T-helper 22 cell (primary cell): ENCODE measurements at places on chromosomes 4 and X.

GRCh38 chr4:10276152-10276551 is 159.6 kb upstream of the WDR1 start:
- no peak for DNase-seq

- no peak for DNase-seq
Measured at GRCh38 chrX:154738011-154738738, 12.7 kb downstream of the GAB3 start.

DNA sequence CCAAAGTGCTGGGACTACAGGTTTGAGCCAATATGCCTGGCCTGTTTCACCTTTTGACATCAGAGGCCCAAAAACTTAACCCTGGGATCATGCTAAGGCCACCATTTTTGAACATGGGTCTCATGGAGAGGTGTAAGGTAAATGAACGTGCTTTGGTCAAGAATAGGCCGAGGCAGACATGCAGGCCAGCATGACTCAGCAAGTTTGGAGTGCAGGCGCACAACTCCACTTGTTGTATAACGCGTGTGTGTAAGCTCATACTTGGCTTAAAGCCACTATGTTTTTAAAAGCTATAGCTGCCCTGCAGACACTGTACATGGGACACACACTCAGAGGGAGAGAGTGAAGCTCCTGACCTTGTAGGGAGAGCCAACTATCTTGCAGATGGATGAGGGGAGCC is 43.8 kb upstream of the HPSE start:
- no peak for DNase-seq

GRCh38 chr4:81499840-81500239 is 28.1 kb upstream of the RASGEF1B start:
- no peak for DNase-seq

- no peak for DNase-seq
Measured at GRCh38 chr4:71550220-71551165, 211.7 kb downstream of the SLC4A4 start.

DNA sequence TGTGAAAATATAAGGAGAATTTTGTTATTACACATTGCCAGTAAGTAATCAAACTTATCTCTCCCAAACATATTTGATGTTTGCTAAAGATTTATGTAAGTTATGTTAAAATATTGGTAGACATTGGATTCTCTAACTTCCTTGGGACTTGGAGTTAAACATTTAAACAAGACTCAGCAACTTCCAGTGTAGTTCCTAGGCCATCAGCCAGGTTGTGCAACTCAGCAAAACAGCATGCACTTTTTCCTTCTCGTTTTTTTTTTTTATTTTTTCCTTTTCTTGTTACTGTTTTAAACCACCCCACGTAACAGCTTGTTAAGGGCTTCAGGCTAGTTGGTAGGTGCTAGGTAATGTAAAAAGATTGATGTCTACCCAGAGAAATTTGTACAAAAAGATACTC is 510.4 kb downstream of the ANKRD50 start:
- no peak for DNase-seq

GRCh38 chr4:135508006-135508714 is 1306.6 kb upstream of the PABPC4L start:
- no peak for DNase-seq

DNA sequence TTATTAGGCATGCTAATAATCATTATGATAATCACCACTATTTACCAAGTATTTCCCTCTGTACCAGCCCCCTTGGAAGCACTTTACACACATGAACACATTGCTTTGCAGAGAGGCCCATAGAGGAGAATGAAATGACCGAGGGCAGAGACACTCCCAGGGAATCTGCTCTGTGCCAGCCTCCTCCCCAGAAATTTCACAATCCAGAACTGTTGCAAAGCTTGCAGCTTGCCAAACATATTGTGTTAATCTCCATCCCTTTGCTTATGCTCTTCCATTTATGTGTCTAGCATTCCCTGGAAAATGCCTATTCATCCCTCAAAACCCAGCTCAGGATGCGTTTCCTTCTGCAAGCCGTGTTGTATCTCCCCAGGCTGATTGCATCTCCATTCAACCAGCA is 37.8 kb downstream of the CYTL1 start:
- DNase-seq = no peak

GRCh38 chr4:156970501-156971164 is 966 bp downstream of the PDGFC start:
- DNase-seq = no peak

GRCh38 chrX:33434256-33435092 is 223.1 kb upstream of the DMD start:
- DNase-seq = no peak

DNA sequence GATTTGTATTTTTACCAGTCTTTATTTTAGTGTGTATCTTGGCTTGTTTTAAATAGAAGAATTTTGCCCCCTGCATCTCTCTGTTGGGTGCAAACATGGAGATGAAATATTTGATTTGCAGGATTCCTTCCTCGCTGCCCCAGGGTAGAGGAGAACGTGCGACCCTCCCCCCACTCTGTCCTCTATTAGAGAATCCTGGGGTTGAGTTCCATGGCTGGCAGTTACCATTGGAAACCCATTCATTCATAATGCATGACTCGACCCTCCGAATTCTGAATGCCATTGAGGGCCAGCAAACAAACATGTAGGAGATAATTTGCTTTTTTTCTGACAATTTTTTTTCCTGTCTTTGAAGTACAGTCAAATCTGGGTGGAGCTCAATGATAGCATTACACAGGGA is 53.7 kb downstream of the TRIM2 start:
- no peak for DNase-seq

DNA sequence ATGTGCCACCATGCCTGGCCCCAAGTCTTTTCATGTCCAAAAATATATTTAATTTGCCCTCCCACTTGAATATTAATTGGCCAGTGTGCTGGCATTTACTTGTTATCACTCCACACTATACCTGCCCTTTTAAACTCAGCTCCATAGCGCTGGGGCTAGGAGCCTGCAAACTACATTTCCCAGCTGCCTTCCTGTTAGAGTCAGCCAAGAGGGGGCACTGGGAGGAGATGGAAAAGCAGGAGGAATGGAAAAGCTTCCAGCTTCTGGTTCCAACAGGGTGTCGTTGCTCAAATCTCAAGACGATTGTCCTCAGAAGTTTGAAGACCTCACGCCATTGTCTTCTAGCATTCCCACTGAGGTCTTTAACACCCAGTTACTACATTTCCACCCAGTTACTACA is 315.5 kb downstream of the BCOR start:
- no peak for DNase-seq

DNA sequence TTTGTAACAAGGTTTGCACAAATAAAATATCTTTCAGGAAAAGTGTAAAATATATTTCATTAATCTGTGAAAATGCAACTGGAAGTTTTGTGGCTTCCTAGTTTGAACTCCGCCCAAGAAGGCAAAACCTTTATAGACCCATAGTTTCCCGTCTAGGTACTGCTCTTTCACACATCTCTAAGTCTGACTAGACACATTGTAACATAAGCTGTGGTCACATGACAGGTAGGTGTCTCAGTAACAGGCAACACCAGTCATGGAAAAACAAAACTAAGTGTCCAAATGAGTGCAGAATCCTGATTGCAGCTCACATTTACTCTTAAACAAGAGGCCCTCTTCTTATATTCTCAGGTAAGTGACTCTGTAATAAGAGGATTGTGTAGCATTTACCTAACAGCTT is 55.6 kb downstream of the SNCA start:
- no peak for DNase-seq

DNA sequence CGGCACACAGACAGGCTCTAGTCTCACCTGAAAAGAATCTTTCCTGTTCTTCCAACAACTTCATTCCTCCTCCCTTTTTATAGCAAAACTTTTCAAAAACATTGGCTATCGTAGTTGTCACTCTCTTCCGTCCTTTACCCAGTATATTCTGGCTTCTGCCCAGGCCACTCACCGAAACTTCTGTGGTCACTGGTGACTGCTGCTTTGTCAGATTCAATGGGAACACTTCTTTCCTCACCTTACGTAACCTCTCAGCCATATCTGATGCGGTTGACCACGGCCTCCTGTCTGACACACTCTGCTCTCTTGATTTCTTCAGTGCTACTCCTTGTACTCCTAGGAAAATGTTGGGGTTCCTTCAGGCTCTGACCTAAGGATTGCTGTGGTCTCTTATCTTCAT is 9.2 kb upstream of the RNF150 start:
- DNase-seq = no peak

DNA sequence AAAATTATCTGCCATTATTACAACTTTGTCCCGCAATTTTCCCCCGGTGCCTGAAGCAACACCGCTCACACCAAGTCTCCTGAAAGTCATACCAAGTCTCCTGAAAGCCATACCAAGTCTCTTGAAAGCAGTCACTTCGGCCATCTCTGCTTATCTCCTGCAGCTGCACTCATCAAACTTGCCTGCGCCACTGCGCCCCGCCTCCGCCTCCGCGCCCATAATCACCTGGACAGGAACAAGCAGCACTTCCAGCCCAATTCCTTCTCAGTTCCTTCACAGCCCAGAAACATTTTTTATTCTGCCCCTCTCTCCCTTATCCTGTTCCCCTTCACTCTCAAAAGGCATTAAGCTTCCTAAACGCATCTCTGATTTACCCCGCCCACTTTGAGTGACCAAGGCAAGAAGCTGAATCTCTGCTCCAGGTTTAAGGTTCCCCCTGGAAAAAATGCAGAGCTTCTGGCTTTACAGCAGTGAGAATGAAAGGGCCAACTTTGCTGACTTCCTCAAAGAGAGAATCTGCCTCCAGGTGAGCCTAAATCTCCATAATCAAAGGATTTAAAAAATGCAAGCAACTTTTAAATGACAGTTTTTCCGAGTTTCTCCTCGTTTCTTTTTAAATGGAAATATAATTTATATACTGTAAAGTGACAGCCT is 7.7 kb downstream of the GPR50 start:
- DNase-seq = no peak

DNA sequence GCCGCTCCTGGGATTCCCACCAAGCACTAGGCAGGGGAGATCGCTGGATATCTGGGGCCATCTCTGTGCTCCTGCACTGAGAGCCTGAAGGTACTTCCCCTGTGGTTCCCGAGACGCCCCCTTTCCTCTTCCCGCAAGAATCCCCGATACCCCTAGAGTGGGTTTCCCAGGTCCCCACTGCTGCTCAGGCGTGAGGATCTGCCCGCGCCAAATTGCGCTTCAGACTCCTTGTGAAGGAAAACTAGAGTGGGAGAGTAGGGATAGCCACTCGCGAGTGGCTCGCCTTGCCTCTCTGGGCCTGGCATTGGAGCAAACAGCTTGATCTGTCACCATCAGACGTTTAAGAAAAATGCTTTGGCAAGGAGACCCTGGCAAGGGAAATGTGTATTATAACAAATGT is 1.5 kb downstream of the IL1RAPL2 start:
- DNase-seq = no peak

GRCh38 chrX:37998586-37999262 is 7.6 kb upstream of the SYTL5 start:
- DNase-seq = no peak

GRCh38 chr4:8289956-8290700 is 20.6 kb downstream of the HTRA3 start:
- no peak for DNase-seq

DNA sequence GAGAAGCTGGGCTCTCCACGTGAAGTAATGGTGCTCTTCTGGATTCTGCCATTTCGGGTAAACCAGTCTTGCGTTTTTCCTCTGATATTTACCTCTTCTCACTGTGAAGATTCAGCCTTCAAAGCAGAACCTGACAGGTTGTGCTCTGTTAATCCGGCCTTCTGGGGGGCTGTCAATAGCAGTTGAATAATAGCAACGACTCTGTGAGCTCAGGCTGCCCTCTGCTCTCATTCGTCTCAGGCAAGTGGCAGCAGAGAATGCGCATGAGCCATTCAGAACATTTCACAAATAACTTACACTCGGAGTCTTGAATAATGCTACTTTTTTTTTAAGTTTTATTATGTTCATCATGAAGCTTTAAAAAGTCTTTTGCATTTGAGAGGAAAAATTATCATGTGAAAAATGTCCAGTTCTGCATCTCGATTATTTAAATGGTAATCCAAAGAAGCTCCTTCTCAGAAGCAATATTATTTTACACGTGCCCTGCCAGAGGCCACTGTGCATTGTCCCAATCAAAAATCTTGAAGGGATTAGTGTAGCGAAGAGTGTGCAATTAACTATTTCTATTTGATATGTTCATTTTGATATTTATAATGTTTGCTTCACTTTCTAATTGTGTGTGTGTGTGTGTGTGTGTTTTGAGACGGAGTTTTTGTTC is 354.2 kb upstream of the FAT1 start:
- DNase-seq = no peak

DNA sequence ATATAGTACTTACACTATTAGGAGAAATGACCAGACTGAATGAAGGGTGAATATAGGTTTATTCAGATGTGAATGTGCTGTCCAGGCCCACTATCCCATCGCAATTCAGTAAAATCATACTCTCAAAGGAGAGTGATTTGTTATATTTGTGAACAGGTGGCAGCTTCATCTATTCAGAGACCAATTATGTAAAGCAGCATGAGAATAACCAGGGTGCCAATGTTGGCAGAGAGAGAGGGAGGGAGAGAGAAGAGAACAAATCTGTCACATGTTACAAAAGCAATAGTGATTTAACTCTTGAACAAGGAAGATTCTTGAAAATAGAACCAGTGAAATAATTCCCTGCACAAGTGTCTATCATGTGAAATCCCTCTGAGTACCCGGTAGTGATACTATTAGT is 38.9 kb upstream of the TLL1 start:
- DNase-seq = no peak

DNA sequence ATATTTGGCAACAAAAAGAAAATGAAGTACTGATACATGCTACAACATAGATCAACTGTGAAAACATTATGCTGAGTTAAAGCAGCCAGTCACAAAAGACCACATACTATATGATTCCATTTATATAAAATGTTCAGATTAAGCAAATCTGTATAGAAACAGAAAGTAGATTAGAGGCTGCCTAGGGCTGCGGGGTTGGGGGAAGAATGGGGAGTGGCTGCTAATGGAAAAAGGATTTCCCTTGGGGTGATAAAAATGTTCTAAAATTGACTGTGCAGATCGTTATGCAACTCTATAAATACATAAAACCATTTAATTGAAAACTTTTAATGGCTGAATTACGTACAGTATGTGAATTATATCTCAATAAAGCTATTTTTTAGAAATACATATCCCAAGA is 46.8 kb downstream of the NEK1 start:
- no peak for DNase-seq

- no peak for DNase-seq
Measured at GRCh38 chrX:150715184-150715583, 22.0 kb downstream of the MTMR1 start.

- no peak for DNase-seq
Measured at GRCh38 chrX:92213786-92214185, 434.6 kb downstream of the PCDH11X start.

DNA sequence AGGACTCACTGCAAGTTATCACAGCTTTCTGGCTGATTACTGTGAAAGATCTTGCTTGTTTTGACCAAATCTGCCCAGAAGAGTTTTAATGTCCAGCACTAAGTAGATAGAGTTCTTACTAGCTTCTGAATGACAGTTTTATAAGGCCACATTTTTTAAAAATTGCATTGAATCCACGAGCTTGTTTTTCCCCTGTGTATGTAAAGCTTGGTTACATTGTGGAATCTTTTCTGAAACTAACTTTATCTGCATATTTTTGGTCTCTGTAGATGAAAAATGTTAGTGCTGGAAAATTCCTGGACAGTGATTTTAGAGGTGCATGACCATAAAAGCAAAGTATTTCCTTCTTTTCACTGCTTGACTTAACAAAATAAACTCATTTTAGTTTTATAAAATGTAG is 650.3 kb upstream of the FAM241A start:
- DNase-seq = no peak

- no peak for DNase-seq
Measured at GRCh38 chrX:101057093-101057714, 5.3 kb upstream of the TRMT2B start.
